ENCODE measurements at places on chromosomes 2 and 18.

GRCh38 chr2:235543128-235543750 is 49.4 kb downstream of the AGAP1 start:
- DNase-seq = no peak

GRCh38 chr18:11147962-11148679 is 1.2 kb downstream of the PIEZO2 start:
- no peak for DNase-seq

DNA sequence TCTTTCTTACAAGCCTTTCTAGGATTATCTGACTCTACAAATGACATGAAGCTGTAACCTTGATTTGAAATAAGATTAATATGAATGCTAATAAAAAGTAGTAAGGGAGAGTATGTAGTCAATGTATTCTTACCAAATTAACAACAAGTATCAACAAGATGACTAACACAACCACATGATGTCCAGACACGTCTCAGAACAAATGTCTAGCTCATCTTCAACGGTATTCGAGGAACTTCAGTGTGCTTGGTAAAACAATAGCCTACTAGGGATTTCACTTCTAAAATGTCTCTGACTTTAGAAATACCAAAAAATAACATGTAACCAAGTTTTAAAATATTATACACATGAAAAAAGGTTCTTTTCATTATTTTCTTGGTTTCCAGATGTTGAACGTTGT is 3.4 kb downstream of the HDLBP start:
- no peak for DNase-seq

GRCh38 chr18:67379981-67380380 is 136.5 kb downstream of the DSEL start:
- DNase-seq = no peak

DNA sequence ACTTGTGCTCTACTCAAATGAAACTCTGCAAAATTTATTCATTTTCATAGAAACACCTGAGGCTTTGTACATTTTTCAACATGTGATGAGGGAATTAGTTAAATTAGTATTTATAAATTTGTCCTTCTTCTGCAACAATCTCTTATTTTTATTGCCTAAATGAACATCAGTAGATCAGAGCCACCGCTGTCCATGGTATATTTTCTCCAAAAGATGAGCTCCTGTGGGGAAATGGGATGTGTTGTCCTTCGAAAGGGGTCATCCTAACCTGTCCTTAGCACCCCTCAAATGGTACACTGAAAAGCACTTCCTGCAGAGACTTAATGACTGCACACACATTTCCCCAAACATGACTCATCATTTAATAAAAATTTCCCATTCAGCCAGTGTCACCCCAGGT is 714.6 kb downstream of the MBD2 start:
- no peak for DNase-seq

DNA sequence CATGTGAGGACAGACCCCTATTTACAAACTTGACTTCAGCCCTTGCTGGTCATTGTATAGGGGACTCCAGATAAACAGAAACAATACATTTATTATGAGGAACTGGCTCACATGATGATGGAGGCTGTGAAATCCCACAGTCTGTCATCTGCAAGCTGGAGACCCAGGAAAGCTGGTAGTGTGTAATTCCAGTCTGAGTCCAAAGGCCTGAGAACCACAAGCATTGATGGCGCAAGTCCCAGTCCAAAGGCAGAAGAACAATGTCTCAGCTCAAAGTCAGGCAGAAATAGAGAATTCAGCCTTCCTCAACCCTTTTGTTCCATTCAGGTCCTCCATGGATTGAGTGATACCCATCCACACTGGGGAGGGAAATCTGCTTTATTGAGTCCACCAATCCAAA is 28.1 kb upstream of the SPP2 start:
- DNase-seq = no peak

GRCh38 chr2:78980152-78980465 is 45.4 kb upstream of the REG3G start:
- DNase-seq = no peak

DNA sequence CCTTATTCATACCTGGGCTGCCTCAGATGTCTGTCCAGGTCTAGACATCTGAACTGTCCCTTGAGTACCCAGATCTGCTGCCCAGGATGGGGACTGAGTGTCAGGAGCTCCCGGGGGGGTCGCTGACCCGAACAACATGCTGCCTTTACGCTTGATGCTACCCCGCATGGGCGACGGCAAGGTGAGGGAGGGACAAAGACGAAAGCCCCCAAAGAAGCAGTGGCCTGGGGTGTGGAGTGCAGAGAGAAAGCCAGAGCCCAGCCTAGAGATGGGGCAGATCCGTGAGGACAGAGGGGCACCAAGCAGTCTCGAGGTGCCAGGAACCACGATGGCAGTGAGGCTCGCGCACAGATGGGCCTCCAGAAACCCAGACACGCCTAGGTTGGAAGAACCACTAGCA is 234.7 kb downstream of the ATAD2B start:
- no peak for DNase-seq

Measured in cortex of kidney (tissue), 1 donor.